ENCODE measurements at places on chromosomes 4 and X. TPM values are rescaled to one million over a fixed set of nuclear protein-coding genes. Genes with fewer than 3 reads are reported as not detected.
A peak's percentile ranks its signal among the peaks of the same experiment; 100 is the strongest.

- DNase-seq: peak; percentile 1
Measured at GRCh38 chrX:121457096-121457495, 409.7 kb downstream of the GLUD2 start.

DNA sequence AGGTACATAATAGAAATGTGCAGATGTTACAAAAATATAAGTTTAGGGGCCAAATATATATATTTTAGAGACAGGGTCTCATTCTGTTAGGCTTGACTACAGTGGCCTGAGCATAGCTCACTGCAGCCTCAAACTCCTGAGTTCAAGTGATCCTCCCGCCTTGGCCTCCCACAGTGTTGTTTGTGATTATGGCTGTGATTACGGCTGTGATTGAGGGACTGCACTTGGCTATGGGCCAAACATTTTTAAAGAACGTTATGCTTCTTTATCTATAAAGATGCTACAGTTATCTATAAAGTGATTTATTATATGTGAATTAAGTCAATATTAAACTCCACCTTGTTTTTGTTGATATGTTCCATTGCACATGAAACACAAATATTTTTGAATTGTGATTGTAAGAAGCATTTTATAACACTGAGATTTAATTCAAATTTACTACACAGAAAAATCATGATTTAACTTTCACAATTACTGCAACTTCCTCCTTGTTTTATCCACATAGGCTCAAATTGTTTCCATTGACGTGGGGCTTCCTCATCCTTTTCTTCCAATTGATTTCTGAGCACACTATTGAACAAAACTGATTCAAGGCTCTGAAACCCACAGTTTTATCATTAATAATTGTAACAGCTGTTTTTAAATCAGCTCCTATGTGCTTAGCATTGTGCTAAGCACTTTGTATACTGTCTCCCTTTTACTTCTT, 68.4 kb upstream of the BMPR1B start:
- DNase-seq: no peak

GRCh38 chr4:171846232-171846631, 33.0 kb downstream of the GALNTL6 start:
- DNase-seq: peak; percentile 24

- DNase-seq: no peak
Measured at GRCh38 chr4:113447769-113448168, 313.8 kb downstream of the CAMK2D start.

DNA sequence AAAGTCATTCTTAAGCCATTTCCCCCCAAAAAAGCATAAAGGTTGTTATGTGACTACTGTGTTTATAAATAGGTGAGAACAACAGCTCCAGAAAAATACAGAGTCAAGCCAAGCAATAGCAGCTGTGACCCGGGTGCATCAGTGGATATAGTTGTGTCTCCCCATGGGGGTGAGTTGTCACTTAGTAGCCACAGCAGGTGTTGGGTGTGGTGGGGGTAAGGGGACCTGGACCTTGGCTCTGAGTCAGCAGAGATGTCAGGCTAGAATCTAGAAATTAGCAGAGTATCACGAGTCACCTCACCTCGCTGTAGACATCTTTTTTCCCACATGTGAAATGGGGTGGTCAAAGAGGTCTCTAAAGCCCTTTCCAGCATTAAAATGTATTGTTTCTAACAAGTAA, 42.4 kb downstream of the MOSPD2 start:
- DNase-seq: no peak

The CORIN gene
- total RNA-seq: 0.38 TPM

The SPON2 gene
- 5.4 TPM for total RNA-seq

The ETDB gene
- total RNA-seq: not detected

The HTR2C gene
- not detected for total RNA-seq

The DCAF4L1 gene
- 0.26 TPM for total RNA-seq

The GPR34 gene
- total RNA-seq: not detected

The PARM1 gene
- not detected for total RNA-seq

Measured in bronchial epithelial cell (primary cell).